Activated T-helper 1 cell treated with anti-CD3 and anti-CD28 coated beads, Interleukin-12 subunit alpha, Interleukin-12 subunit beta, Interleukin-2, Interleukin-4 antibody, amounts not matched to agents 30 ng/mL and 10 ng/mL and 1 ng/mL, durations not matched to agents 14 hours and 24 hours and 36 hours (primary cell): ENCODE measurements at places on chromosomes 4 and X.

DNA sequence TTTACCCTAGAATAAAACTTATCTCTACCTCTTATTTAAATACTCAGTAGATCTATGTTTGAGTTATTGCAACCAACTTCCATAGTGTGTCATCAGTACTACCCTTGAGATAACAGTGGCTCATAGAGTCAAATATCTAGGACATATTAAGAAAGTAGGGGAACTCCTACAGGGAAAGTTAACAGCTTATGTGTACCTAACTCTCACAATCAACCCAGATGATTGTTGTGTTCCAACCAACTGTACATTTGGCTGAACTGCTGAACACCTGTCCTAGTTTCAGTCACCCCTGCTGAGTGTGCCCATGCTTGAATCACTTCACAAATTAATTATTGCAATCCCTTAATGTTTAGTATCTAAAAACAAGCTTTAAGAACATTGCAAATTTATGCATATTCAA lies 244.2 kb upstream of the GRID2 start:
- DNase-seq: no peak

DNA sequence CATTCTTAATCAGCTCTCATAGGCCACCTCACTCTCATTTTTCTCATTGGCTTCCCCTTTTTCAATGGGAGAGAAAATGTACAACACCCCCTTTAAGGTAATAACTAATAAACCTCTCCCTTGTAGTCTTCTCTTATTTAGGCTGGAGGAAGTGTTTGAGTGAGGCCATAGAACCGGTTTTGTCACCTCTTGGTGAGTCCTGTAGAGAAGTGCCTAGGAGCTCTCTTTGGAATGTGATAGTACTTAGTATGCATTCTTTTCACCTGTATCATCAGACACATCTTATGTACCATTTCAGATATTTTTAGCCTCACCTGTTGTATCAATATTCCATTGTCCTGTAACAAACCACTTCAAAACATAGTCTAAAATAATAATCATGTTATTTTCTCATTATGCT lies 3.5 kb upstream of the TAB3 start:
- DNase-seq: no peak

DNA sequence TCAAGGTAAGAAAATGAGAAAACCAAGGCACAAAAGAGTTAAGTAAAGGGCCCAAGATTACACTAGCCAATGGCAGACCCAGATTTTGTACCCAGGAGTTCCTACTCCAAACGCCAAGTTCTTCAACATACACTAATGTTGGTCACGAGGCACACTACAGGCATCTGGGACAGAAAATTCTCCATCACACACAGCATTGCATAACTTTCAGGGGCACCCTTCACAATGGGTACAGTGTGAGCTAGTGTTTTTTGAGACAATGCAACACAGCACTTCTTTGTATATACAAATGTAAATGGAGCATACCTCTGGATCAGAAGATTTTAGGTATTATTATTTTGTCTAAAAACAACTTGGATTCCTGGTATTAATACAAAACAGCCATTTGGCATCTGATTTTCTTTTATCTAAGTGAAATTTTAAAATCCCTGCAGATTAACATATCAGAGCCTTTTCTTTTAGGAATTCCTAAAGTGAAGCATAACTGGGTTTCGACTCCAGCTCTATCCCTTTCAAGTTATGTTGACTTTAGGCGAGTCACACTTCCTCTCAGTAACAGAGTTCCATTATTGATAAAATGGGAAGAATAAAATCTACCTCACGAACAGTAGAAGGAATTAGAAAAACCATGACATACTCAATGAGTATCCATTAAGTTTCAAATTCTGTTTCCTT lies 41.1 kb downstream of the ADGRA3 start:
- DNase-seq: no peak

DNA sequence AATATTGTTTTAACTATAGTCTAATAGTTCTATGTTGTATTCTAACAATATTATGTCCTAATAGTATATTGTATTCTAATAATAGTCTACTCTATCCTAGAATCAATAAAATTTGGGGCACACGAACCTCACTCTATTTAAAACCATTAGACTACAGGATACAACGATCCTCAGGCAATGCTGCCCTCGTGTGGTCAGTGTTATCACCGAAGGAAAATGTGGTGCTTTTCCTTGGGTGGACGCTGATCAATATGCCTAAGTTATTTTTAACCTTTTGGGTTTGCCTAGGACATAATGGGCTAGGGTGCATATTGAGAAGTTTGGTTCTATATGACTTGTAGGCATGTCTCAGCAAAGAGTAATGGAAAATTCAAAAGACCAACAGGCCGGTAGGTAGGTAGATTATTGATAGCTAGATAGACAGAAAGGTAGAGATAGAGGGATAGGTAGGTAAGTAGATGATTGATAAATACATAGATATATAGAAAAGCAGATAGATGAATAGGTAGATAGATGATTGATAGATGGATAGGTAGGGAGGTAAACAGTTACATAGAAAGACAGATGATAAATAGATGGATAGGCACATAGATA lies 75.1 kb downstream of the PRKX start:
- no peak for DNase-seq

DNA sequence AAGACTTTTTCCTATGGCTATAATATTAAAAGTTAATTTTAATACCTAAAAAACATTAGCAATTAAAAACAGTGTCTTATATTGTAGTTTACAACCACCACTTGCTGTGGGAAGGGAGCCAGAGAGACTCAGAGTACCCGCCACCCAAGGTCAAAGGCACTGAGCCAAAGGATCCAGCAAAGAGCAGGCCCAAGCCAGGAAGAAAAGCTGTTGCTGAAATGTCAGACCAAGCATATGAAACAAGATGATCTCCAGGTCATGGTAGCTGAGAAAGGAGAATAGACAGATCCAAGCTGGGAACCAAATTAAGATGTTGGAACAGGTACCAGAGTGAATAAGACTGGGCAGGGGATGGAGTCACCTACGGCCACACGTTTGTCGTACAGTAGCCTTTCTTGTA lies 18.8 kb upstream of the ATOH1 start:
- DNase-seq: no peak

- no peak for DNase-seq
Observed at GRCh38 chr4:98573791-98574190, 84.6 kb downstream of the TSPAN5 start.

GRCh38 chrX:10167573-10167972 lies 10.8 kb downstream of the CLCN4 start:
- no peak for DNase-seq

DNA sequence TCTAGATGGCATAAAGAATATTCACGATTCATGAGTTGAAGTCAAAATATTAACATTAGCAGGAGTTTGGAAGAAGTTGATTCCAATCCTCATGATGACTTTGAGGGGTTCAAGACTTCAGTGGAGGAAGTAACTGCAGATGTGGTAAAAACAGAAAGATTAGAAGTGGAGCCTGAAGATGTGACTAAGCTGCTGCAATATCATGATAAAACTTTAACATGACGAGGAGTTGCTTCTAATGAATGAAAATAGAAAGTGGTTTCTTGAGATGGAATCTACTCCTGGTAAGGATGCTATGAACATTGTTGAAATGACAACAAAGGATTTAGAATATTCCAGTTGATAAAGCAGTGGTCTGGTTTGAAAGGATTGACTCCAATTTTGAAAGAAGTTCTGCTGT lies 70.1 kb upstream of the TMLHE start:
- DNase-seq: no peak

GRCh38 chr4:101331017-101331416 lies 16.3 kb downstream of the PPP3CA start:
- DNase-seq: no peak

DNA sequence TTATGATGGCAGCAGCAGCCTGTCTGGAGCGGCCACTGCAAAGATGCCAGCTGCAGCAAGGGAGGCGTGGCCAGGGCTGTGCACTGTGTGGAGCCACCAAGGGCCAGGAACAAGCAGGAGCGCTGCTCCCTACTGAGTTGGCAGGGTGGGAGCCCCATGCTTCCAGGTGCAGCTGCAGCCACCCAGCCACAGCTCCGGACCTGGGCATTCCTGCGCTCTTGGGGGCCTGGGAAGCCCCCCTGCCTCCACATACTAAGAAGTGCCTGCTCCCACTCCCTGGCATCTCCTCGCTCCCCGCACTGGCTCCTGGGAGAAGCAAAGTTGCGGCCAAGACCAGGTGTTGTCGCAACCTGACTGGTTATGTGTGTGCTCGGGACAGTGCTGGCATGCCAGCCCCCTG lies 619.8 kb downstream of the DMD start:
- no peak for DNase-seq

DNA sequence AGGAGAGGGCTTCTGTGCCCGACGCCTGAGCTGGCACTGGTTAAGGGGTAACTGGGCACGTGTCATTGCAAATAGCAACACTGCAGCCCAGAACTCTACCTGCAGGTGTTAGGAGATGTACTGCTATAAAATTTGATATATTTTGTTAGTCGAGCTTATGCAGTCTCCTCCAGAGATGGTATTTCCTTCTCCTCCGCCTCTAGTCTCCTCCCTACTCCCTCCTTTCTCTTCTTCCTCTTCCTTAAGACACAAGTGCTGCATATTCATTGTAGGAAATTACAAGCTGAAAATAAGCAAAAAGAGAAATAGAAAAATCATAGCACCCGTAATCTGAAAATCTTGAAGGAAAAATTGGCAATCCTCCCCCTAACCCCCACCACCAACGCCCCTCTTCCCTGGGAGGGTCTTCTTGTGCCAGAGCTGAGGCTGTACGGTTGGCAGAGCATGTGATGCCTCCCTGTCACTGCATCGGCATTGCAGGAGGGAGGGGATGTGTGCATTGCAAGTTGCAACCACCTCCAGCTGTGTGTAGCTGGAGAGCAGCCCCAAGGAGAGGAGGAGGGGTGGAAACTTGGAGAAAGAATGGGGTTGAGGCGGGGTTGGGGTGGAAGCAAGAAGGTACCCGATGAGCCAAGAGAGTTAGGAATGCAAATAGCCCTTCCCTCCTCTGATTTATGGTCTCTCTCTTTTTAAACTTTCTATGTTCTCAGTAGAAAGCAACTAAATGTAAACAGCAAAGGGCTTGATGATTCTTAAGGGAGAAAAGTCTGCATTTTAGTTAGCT lies 48.3 kb upstream of the MND1 start:
- no peak for DNase-seq

- no peak for DNase-seq
Observed at GRCh38 chrX:38166478-38167083, 54.1 kb downstream of the SRPX start.

GRCh38 chr4:97720869-97721432 lies 422.3 kb downstream of the STPG2 start:
- no peak for DNase-seq

GRCh38 chrX:119230850-119231249 lies 5.2 kb upstream of the PGRMC1 start:
- no peak for DNase-seq

DNA sequence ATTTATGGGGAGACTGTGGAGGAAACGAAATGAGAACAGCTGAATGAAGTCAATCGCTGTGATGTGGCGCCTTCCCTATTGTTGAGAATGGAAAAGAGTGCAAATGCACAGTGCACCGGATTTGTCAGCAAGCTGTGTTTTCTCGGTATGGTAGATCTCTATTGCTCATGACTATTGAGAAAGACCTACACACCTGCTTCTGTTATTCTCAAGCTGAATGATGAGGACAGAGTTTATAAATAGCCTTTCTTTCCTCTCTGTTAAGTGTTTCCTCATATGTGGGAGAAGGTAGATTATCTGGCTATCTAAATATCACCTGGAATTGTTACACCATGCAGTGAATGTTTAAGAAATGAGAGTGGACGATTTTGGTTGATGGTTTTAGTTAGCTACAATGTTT lies 650.7 kb downstream of the IL1RAPL1 start:
- DNase-seq: no peak

DNA sequence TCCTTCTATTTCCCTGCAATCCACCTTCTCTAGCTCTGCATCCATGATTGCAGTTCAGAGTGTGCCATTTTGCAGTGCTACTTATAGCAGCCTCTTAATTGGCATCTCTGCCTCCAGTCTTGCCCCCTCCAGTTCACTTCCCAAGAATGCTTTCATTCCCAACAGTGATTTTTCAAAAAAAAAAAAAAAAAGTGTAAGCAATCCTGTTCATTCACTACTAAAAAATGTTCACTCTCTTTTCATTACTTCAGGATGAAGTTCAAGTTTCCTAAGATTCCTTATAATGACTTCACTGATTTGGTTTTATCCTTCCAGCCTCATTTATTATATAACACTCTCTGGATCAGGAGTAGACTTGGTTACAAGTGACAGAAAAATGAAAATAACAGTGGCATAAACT lies 124.7 kb upstream of the LNX1 start:
- no peak for DNase-seq

GRCh38 chrX:13428053-13428786 lies 108.4 kb upstream of the ATXN3L start:
- DNase-seq: no peak

- no peak for DNase-seq
Observed at GRCh38 chr4:174437749-174438148, 84.5 kb downstream of the HPGD start.

GRCh38 chrX:154350429-154351182 lies 23.8 kb downstream of the FLNA start:
- DNase-seq: no peak

DNA sequence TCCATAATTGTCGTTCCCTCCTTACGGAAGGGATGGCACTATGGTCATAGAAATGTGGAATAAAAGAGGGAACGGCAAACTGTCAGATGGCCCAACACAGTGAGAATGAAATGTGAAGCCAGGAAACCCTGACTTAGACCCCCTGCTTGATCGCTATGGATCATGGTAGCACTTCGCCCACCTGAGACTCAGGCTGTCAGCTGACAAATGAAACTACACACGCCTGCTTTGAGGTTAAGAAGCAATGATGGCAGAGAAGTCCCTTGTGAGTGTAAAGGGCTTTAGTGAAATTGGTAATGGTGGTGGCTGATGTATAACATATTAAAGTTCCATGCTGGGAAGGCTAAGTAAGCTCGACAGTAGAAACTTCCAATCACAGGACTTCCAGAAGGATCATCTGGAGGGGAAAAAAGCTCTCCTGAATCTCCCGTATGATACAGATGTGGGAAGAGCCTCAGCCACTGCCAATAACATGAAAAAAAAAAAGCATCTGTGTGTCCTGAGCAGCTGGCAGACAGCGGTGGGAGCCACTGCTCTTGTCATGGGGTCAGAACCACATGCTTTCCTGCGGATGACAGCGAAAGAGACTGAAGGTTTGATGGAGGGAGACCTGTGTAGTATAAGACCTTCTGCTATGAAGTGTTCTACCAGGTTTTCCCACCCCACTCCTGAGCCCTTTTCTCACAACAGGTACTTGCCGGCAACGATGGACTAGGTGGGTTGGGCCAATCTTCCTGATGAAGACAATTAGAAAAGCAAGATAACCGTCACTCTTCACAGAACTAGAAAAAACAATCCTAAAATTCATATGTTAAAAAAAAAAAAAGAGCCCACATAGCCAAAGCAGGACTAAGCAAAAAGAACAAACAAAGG lies 107.6 kb downstream of the AFAP1 start:
- DNase-seq: no peak

DNA sequence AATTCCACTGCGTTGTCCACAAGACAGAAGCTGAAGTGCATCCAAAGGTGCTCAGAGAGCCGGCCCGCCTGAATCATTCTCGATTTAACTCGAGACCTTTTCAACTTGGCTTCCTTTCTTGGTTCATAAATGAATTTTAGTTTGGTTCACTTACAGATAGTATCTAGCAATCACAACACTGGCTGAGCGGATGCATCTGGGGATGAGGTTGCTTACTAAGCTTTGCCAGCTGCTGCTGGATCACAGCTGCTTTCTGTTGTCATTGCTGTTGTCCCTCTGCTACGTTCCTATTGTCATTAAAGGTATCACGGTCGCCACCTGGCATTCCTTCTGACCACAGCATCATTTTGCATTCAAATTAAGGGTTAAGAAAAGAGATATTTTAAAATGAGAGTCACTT lies 115.5 kb downstream of the NFKB1 start:
- no peak for DNase-seq
